Kidney capillary endothelial cell (primary cell): ENCODE measurements at places on chromosomes 13 and 19.

- DNase-seq, result peak; percentile 15
These were observed 130.2 kb downstream of the FGF9 start for GRCh38 chr13:21800837-21801616.

- DNase-seq, result no peak
These were observed 96.2 kb downstream of the ZIC5 start for GRCh38 chr13:99875391-99875790.

DNA sequence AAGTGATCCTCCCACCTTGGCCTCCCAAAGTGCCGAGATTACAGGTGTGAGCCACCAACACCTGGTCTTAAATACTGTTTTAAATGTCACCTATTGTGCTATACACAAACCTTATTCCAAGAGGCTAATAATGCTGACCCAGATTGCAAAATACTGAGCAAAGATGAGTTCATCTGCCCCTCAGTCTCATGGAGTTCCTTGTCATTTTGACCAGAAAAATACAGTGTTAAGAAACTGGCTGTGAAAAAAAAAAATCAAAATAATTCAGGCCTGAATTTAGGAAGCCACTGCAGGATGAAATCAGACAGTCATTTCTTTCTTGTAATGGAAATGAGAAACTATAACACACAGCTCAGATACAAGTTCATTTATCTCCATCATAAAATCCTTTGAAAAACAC, 59.9 kb downstream of the TBC1D4 start:
- DNase-seq, result no peak

- DNase-seq, result no peak
These were observed 134.7 kb upstream of the SLITRK5 start for GRCh38 chr13:87536499-87536898.

GRCh38 chr13:102839462-102839861, 6.4 kb upstream of the ERCC5 start:
- no peak for DNase-seq

DNA sequence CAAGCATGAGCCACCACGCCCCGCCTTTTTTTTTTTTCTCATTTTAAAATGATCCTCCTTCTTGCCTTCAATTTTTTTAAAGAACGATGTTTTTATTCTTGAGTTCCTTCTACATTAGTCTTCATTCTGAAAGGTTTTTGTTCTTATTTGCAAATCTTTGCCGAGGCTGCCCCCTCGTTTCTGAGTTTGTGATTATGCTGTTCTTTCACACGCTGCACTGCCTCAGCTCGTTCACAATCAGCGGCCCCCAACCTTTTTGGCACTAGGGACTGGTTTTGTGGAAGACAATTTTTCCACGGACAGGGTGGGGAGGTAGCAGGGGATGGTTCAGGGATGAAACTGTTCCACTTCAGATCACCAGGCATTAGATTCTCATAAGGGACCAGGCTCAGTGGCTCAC, 26.6 kb downstream of the ZNF787 start:
- DNase-seq, result no peak

- no peak for DNase-seq
These were observed 9.6 kb downstream of the GJB6 start for GRCh38 chr13:20222553-20222952.

GRCh38 chr19:47096100-47096704, 17.4 kb downstream of the ZC3H4 start:
- no peak for DNase-seq

DNA sequence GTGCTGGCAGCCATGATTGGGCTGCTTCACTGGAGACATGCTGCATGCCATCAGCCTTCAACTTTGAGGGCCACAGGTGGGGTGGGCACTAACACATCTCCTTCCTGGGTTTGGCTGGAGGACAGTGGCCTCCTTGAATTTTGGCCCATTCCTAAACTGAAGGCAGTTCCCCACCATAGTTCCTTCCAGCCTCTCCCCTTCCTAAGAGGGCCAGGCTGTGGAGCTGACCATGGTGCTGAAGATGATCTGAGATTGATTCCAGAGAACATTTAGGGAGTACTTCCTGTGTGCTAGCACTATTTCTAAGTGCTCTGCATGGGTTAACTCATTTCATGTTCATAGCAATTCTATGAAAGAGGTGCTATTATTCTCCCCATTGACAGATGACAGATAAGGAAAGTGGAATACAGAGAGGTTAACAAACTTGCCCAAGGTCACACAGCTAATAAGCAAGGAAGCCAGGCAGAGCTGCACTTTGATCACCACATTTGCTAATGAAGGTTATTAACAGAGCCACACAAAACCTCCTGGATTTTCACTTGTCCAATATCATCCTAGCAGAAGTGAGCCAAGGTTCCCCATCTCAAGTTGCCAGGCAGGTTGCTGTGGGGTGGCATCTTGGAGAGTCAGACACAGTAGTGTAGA, 175.3 kb downstream of the ZIC5 start:
- peak; percentile 17 for DNase-seq

- no peak for DNase-seq
These were observed 36.9 kb upstream of the GRTP1 start for GRCh38 chr13:113400621-113401451.

DNA sequence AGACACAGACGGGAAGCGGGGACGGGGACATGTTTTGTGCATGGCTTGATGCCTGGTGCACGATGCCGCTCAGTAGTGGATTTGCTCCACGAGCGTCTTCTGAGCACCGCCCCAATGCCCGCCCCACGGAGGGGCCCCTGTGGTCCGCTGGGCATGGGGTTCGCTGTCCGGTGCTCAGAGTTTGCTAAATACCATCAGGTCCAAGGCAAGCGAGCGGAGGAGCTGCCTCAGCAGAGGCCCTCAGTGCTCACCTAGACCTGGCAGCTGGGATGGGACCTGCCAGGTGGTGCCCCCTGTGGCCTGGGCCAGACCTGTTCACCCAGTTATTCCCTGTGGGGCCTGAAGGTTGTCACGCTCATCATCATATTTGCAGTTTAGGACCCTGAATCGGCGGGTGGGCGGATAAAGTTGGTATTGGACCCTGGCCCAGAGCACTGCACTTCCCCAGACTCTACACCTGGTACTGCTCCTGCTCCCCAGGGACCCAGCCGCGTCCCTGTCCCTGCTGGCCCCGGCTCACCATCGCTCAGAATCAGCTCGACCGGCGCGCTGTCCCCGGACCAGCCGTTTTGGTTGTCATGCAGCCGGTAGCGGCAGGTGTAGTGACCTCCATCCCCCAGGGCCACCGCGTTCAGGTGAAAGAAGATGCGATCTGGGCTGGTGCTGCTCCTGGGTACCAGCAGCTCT, 2.3 kb downstream of the A1BG start:
- DNase-seq, result no peak

DNA sequence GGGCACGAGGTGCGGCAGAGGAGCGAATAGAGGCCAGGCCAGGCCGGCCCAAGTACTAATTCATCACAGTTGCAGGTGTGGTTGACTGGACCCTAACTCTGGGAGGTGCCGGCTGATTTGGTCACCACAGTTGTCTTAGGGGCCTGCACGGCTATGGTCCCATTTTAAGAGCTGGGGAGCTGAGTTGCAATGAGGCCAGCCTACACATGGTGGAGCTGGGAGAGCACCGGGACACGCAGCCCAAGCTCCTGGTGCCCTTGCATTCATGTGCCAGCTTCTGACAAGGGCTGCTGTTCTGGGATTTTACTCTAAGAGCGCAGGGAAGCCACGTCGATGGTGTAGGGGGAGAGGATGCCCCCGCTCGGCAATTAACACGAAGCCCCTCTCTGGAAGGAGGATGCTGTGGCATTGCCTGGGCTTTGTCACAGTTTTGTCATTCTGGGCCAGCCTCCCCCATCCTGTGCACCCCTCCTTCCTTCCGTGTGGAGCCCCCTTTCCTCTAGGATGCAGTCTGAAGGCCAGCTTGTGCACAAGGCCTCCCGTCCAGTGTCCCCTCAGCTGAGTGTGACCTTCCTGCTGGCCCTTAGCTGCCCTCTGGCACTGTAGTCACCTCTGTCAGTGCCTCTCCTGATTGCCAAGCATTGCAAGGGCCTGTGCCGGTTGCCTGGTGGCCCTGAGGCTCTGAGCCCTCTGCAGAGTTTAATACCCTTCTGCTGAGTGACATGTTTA, 109.4 kb upstream of the C1QTNF9B start:
- no peak for DNase-seq

DNA sequence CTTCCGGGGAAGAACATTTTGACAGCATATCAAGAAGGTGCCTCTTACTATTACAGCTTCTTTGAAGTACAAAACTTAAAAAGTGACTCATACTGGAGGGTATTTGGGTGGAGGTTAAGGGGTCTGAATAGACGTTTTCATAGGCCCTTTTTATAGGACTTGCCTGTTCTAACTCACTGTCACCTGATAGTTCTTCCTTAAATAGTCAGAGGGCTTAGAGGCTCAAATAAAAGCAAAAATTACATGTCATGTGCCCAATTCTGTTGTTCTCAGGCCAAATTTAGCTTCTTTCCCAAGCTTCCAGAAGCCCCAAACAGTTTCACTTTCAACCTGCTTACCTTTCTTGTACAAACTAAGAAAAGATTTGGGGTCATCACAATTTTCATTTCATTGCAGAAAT, 16.1 kb upstream of the SLC46A3 start:
- DNase-seq, result no peak

DNA sequence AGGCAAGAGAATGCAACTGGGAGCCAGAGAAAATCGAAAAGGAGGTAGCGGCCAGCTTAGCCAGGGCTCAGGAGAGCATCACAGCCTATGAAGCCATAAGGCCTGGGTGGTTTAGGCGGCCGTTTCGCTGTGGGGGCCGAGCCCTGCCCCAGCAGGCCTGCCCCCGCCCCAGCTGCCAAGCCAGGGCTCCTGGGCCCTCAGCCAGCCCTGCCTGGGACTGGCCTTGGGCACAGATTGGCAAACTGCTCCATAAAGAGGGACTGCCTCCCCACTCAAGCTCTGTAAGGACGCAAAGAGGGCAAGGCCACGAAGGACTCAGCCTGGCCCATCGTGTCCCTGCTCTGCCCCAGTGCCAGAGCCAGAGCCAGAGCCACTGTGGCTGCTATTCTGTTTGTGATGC, 10.2 kb downstream of the ZNF653 start:
- no peak for DNase-seq

GRCh38 chr19:21143854-21144253, 2.0 kb downstream of the ZNF431 start:
- DNase-seq, result no peak

DNA sequence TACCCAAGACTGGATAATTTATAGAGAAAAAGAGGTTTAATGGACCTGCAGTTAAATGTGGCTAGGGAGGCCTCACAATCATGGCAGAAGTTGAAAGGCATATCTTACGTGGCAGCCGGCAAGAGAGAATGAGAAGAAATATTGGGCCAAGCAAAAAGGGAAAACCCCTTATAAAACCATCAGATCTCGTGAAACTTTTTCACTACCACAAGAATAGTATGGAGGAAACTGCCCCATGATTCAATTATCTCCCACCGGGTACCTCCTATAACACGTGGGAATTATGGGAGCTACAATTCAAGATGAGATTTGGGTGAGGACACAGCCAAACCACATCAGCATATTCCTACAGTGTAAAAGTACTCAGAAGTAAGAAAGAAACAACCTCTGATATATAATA, 4.7 kb upstream of the KBTBD7 start:
- DNase-seq, result no peak

GRCh38 chr13:49932868-49933267, 3.3 kb downstream of the SPRYD7 start:
- DNase-seq, result no peak

DNA sequence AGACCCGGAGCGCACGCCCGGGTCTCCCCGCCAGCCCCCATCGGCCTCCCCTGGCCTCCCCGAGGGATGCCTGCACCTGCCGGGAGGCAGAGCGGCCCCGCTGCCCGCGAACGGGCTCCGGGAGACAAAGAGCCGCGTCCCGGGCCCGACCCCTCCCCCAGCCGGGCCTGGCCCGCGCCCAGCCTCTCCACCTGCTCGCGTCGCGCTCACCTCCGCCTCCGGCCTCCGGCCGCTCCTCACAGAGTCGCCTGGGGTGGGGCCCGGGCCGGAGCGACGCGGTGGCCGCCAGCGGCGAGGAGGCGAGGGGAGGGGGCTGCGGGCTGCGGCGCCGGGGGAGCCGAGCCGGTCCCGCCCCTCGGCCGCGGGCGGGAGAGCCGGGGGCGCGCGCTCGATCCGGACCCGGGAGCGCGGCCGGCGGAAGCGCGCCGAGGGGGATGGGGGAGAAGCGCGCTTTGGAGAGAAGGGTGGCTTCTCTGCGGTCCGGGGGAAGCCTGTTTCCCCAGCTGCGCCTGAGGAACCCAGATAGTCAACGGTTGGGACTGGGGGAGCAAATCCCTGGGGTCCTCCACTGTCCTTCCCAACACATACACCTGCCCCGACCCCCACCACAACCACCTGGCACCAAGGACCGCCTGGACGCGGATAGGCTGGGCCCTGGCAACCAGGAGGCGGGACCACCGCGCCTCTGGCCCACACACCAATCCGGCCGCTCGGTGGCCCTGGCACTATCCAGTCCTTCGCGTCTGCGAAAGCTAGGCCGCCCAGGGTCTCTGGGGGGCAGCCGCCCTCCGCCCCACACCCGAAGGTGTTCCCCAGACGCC, at the start of gene PRR36:
PRR36 (minus strand) TSS at position 315 of the 821 bp plus-strand sequence. CDS start 701 bp downstream, outside the sequence.
- no peak for DNase-seq

DNA sequence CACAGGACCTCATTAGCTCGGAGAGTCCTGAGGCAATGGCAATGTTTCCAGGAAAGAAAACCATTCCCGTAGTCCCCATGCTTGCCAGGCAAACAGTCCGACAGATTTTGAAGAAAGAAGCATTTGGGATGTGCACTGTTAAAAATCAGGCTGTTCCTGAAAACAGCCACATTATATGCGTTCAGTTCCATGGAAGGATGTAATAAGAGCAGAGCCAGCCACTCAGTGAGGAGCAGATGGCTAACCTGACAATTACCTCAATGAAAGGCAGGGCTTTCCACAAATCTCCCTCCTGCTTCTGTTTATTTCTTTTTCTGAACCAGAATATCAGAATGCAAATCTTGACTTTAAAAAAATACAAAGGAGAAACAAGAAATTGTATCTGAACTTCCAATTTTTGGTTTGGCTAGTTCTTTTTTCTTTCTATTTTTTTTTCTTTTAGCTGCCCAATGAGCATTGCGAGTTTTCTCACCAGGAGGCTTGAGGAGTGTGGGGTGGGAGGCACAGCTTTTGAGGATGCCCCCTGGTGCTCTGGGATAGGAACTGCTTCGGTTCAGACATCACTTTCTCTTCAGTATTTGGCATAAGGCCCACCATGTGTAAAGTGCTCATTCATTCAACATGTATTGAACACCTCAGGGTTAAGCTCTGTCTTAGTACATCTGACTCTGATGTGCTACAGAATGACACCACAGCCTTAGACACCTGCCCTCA, 124.2 kb downstream of the TBC1D4 start:
- no peak for DNase-seq

- no peak for DNase-seq
These were observed 11.0 kb downstream of the ZNF835 start for GRCh38 chr19:56660381-56661107.
